ENCODE measurements at places on chromosomes 12 and 14. TPM values are rescaled to one million over a fixed set of nuclear protein-coding genes. Genes with fewer than 3 reads are reported as not detected.

DNA sequence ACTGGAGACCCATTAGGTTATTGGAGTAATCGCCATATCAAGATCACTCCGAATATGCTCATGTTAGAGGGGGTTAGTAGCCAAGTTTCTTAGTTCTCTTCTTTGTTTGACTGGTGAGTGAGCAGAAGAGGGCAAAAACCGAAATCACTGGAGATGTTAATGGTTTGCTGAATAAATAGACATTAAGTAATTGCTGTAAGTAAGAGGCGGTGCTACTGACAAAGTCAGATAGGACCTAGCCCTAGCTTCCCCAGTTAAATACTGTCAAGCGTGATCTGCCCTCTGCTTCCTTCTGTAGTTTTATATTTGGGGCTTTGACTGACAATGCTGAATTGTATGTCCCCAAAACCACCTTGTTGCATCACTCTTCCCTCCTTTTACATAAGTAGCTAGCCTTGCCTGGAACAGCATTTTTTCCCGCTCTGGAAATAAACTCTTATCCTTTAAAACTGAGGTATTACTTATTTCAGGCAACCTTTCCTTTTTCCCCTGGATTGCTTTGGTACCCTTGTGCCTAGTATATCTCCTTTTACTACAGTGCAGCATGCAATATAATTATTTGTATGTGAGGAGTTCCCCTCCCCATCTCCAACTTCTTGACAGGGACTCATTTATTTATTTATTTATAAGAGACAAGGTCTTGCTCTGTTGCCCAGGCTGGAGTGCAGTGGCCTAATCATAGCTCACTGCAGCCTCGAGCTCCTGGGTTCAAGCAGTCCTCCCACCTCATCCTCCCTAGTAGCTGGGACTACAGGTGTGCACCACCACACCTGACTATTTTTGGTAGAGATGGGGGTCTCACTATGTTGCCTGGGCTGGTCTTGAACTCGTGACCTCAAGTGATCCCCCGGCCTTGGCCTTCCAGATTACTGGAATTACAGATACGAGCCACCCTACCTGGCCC is 1.4 kb downstream of the SNRPF start:
- no peak overlapping the region for H3K27ac ChIP-seq
- H3K4me1 ChIP-seq, result peaks cover 6% of the 10 kb centered on the region
- peak; percentile 20 for DNase-seq
- H3K4me3 ChIP-seq, result peak overlapping the region; percentile 88

GRCh38 chr14:96042248-96042930 is 3.2 kb downstream of the C14orf132 start:
- no peak overlapping the region for H3K4me3 ChIP-seq
- H3K36me3 ChIP-seq, result no peaks in the 10 kb centered on the region
- no peaks in the 10 kb centered on the region for H3K4me1 ChIP-seq
- H3K27ac ChIP-seq, result no peak overlapping the region

GRCh38 chr12:77439749-77440148 is 374.4 kb upstream of the E2F7 start:
- H3K4me1 ChIP-seq, result peaks cover 3% of the 10 kb centered on the region
- no peaks in the 10 kb centered on the region for H3K27me3 ChIP-seq
- no peak for DNase-seq

- no peaks in the 10 kb centered on the region for H3K36me3 ChIP-seq
- no peak overlapping the region for H3K27ac ChIP-seq
- H3K4me1 ChIP-seq, result no peaks in the 10 kb centered on the region
- no peak overlapping the region for H3K4me3 ChIP-seq
- peak; percentile 6 for DNase-seq
Measured at GRCh38 chr12:44674875-44675274, 201.2 kb downstream of the NELL2 start.

Gene ADAMTS20
- 0.49 TPM for polyA plus RNA-seq

DNA sequence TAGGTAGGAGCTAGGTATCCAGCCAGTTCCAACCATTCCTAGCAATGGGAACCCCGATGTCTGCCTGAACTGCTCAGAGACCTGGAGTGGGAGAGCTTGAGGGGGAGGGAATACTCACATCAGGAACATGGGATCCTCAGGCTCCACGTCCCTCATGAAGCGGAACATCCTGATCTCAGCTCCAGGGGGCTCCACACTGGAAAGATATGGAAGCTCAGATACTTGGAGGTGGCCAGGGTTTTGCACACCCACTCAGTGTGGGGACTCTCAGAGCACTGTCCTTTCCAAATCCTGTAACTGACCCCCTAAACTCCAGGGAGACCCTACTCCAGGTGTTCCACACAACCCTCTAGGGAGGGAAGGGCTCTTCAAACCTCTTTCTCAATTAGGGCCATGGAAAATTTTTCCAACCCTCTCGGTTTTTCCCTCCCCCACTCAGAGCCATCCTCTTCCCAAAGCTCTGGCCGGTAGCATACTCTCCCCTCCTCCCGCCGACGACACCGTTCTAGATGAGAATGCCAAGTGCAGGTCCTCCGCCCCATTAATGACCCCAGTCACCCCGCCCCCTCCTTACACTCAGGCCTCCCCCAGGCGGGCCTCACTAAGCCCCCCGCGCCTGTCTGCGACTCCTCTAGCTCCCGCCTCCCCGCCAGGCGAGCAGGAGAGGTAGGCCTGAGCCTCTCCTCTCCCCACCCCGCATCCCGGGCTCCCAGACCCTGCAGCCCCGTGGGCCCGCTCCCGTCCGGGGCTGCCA is 597 bp downstream of the MLF2 start:
- H3K27me3 ChIP-seq, result no peaks in the 10 kb centered on the region
- peaks cover 17% of the 10 kb centered on the region for H3K4me1 ChIP-seq
- DNase-seq, result no peak
- peaks cover 44% of the 10 kb centered on the region for H3K36me3 ChIP-seq

DNA sequence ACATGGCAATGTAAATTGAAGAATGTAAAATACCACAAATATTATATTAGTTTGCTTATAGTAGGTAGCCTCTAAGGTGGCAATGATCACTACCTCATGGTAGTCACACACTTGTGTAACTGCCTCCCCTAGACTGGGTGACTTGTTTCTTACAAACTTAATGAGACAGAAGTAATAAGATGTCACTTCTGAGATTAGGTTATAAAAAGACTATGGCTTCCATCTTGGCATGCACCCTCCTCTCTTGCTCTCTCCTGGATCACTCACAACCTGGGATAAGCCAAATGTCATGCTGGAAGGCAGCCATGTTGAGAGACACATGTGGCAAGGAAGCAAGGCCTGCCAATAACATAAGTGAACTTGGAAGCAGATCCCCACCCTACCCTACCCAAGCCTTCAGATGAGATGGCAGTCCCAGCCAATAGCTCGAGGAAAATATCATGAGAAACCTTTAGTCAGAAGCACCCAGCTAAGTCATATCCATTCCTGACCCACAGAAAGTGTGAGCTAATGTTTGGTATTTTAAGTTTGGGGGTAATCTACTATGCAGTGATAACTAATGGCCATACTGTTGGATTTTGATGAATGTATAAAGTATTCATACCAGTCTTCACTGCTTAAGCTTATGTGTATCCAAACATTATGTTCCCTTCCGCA is 43.3 kb downstream of the PPP1R12A start:
- DNase-seq, result no peak
- no peaks in the 10 kb centered on the region for H3K36me3 ChIP-seq
- no peak overlapping the region for H3K4me3 ChIP-seq
- H3K4me1 ChIP-seq, result no peaks in the 10 kb centered on the region

GRCh38 chr14:81157431-81157830 is 63.3 kb downstream of the GTF2A1 start:
- H3K4me3 ChIP-seq, result no peak overlapping the region
- H3K36me3 ChIP-seq, result no peaks in the 10 kb centered on the region
- no peaks in the 10 kb centered on the region for H3K27me3 ChIP-seq
- DNase-seq, result no peak

DNA sequence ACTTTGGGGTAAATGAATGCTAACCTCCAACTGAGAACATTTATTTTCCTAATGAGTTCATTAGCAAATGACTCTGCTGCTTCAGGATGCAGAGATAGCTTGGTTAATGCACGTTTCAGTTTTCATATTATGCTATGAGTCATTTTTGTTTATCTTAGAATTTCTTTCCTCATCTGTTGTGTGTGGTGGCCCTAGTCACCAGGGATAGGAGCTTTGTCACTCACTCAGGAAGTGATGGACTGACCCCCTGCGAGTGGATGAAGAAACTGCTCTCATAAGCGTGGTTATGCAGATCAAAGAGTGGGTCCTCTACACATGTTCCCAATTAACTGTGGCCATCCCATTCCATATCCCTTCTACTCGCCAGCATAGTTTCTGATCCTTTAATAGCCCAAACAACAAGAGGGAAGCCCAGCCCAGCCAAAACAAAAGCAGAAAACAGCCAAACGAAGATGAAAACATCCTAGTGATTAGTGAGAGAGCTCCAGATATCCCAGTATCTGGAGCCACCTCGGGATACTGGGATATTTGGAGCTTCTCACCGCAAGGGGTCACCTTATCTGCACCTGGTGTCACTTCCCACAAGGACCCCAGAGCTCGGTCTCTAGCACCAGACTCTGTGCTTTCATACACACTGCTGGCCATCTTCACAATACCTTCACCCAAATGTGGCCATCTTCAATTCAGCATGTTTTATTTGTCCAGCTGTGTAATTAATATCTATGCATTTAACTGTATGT is 8.6 kb downstream of the TC2N start:
- DNase-seq, result no peak
- H3K27me3 ChIP-seq, result peaks cover 6% of the 10 kb centered on the region
- no peak overlapping the region for H3K4me3 ChIP-seq
- H3K27ac ChIP-seq, result no peak overlapping the region

DNA sequence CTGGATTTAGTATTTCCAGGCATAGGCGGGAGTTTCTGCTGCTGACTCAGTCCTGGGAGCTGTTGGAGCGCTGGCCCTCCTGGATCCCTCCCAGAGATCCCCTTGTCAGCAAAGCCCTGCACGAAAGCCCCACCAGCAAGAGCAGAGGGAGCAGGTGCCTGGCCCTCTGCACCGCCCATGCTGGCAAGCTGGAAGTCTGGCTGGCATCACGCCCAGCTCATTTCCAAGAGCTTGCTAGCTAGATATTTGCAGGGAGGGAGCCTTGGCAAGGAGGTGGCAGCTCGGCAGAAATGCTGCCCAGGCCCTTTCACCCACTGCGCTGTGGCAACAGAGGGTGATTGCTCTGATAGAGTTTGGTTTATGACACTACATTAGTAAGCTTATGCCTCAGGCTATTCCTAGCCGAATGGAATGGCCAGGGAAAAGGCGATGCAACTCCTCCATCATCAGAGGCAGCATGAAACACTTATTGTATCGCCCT is 193.9 kb downstream of the EMP1 start:
- no peaks in the 10 kb centered on the region for H3K27me3 ChIP-seq
- no peak overlapping the region for H3K27ac ChIP-seq
- no peaks in the 10 kb centered on the region for H3K36me3 ChIP-seq

- no peaks in the 10 kb centered on the region for H3K27me3 ChIP-seq
- no peak for DNase-seq
- H3K27ac ChIP-seq, result no peak overlapping the region
- no peak overlapping the region for H3K4me3 ChIP-seq
Measured at GRCh38 chr12:53550595-53550994, 43.3 kb upstream of the NPFF start.

Gene ANKRD33
- 0.06 TPM for polyA plus RNA-seq

GRCh38 chr14:101113108-101113612 is 209.6 kb upstream of the RTL1 start:
- H3K27me3 ChIP-seq, result no peaks in the 10 kb centered on the region
- no peak for DNase-seq
- no peaks in the 10 kb centered on the region for H3K36me3 ChIP-seq
- H3K27ac ChIP-seq, result no peak overlapping the region
- H3K4me3 ChIP-seq, result no peak overlapping the region
- no peaks in the 10 kb centered on the region for H3K4me1 ChIP-seq

GRCh38 chr12:88305254-88305890 is 163.3 kb downstream of the TMTC3 start:
- no peak overlapping the region for H3K4me3 ChIP-seq
- no peaks in the 10 kb centered on the region for H3K27me3 ChIP-seq
- no peak overlapping the region for H3K27ac ChIP-seq
- H3K36me3 ChIP-seq, result no peaks in the 10 kb centered on the region
- DNase-seq, result peak; percentile 11

DNA sequence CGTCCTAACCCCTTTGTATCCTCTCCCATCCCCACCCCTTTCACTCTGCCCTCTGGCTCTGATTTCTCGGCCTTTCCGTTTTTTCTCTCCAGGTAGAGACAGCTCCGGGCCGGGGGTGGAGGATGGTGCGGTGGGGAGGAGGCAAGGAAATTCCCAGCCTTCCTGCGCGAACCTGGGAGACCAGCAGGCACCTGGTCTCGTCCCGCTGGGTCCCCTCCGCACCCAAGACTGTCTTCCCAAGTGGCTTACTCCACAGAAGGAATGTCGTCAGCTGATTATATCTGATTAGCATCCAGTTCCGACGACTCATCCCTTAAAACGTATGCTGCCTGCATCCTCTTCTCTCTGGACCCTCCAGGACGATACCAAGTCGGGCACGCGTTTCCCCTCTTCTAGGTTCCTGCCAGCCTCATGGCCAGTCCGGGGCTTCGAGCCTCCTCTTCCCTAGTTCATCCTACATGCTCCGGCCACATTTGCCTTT is 42.2 kb upstream of the CAPRIN2 start:
- H3K27ac ChIP-seq, result no peak overlapping the region
- H3K4me1 ChIP-seq, result peaks cover 8% of the 10 kb centered on the region
- H3K27me3 ChIP-seq, result peaks cover 38% of the 10 kb centered on the region
- DNase-seq, result peak; percentile 11
- H3K36me3 ChIP-seq, result no peaks in the 10 kb centered on the region
- no peak overlapping the region for H3K4me3 ChIP-seq

- no peak overlapping the region for H3K4me3 ChIP-seq
- peak overlapping the region; percentile 92 for H3K27ac ChIP-seq
- peaks cover 4% of the 10 kb centered on the region for H3K36me3 ChIP-seq
- no peaks in the 10 kb centered on the region for H3K27me3 ChIP-seq
Measured at GRCh38 chr12:56520506-56520905, 1.1 kb upstream of the RBMS2 start.

Gene SMCO2
- 0.25 TPM for polyA plus RNA-seq

- H3K4me3 ChIP-seq, result no peak overlapping the region
- H3K27ac ChIP-seq, result no peak overlapping the region
- no peaks in the 10 kb centered on the region for H3K27me3 ChIP-seq
- no peak for DNase-seq
Measured at GRCh38 chr12:68324531-68324930, 7.6 kb downstream of the MDM1 start.

All from large intestine (tissue), 12 donors.